Skeletal muscle cell (primary cell): ENCODE measurements at places on chromosomes 1 and 21.
A peak's percentile ranks its signal among the peaks of the same experiment; 100 is the strongest.

- DNase-seq: no peak
Observed at GRCh38 chr1:38062361-38063288, 16.0 kb upstream of the POU3F1 start.

- peak; percentile 53 for DNase-seq
Observed at GRCh38 chr1:84834419-84835064, 58.5 kb downstream of the LPAR3 start.

DNA sequence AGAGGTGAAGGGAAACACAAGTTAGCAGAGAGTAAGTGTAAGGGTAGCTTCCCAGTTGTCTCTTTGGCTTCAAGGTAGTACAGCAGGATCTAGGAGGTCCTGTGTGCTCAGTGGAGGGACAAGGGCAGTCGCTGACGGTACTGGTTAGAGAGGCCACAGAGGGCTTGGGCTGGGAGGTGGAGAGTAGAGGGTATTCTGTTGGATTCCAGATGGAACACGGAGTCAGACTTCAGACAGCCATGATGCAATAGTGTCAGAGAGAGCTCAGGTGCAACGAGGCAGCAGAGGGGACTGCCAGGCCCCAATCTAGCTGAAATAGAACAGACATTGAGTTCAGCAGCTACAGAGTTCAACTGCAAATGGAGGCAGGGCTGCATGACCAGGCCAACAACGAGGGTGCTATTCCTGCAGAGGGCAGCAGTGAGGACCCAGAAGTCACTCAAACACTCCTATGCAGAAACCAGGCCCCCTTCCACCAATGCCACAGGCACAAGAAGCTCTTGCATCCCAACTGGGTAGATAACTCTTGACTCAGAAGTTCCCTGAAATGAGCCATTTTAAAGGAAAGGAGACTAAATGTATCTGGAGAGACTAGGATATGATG is 325.0 kb upstream of the ESRRG start:
- DNase-seq: no peak

DNA sequence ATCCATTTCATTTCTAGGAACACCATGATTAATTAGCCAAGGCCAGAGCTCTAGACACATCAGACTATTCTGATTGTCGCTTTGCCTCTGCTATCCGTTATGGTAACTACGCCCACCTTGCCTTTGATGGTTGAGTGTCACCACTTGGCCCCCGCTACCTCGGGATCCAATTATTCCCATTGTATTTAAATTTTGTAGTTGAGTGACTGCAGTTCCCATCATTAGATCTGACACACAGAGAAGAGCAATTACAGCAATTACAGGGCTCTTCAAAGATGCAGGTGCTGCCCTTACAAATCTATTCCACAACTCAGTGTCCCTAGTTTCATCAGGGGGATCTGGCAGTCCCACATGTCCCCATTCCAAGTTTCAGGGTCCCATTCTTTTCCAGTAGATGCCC is 44.9 kb upstream of the ABCA4 start:
- DNase-seq: no peak
